ENCODE measurements at places on chromosomes 1 and 21. TPM values are rescaled to one million over a fixed set of nuclear protein-coding genes. Genes with fewer than 3 reads are reported as not detected.

The PLA2G4A gene
- total RNA-seq, result 0.19 TPM

The TCHH gene
- total RNA-seq, result 0.06 TPM

DNA sequence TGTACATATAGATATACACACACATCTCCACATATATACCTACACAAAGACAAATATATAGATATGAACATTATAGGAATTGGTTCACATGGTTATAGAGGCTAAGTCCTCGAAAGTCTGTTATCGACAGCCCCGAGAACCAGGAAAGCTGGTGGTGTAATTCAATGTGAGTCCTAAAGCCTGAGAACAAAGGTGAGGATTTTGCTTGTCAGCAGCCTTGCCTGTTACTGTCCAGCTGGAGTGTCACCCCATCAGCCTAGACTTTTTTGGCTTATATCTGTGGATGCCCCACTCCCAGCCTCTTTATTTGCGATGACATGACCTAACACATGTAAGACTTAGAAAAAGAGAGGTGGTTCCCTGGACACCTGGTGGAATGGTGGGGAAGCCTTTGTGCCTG lies 97.0 kb downstream of the GIPC2 start:
- DNase-seq, result no peak
- H3K27me3 ChIP-seq, result peaks cover 4% of the 10 kb centered on the region
- peak overlapping the region; percentile 93 for H3K27ac ChIP-seq
- H3K36me3 ChIP-seq, result no peaks in the 10 kb centered on the region

The NBPF10 gene
- 1.5 TPM for total RNA-seq

DNA sequence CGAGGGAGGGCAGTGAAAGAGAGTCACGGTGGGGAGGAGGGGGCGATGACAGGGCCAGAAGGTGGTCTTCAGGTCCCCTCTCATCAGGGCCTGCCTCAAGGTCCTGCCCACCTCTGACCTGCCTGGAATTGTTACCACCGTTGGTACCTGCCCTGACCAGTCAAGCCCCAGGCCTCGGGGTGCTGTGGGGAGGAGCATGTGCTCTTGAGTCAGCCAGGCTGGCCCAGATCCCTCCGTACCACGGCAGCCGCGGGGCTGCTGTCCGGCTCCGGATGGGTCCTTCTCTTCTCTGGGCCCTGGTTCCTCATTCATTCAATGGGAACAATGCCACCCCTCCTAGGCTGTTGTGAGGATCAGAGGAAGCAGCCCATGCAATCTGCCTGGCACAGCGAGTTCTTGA lies 22.0 kb downstream of the SERINC2 start:
- H3K27me3 ChIP-seq, result no peaks in the 10 kb centered on the region
- H3K4me1 ChIP-seq, result no peaks in the 10 kb centered on the region
- H3K27ac ChIP-seq, result no peak overlapping the region
- no peak overlapping the region for H3K4me3 ChIP-seq
- no peak for DNase-seq

The GPR3 gene
- total RNA-seq, result 0.42 TPM

GRCh38 chr1:26471498-26472319 lies 531 bp upstream of the HMGN2 start:
- peaks cover 43% of the 10 kb centered on the region for H3K4me1 ChIP-seq
- H3K27ac ChIP-seq, result peak overlapping the region; percentile 97
- peak overlapping the region; percentile 92 for H3K4me3 ChIP-seq
- no peaks in the 10 kb centered on the region for H3K27me3 ChIP-seq
- no peak for DNase-seq

GRCh38 chr1:214116258-214116657 lies 128.5 kb downstream of the PROX1 start:
- no peaks in the 10 kb centered on the region for H3K4me1 ChIP-seq
- peaks cover 3% of the 10 kb centered on the region for H3K27me3 ChIP-seq
- H3K4me3 ChIP-seq, result no peak overlapping the region
- DNase-seq, result no peak

- no peak overlapping the region for H3K4me3 ChIP-seq
- DNase-seq, result no peak
- peaks cover 13% of the 10 kb centered on the region for H3K27me3 ChIP-seq
- no peaks in the 10 kb centered on the region for H3K36me3 ChIP-seq
- no peak overlapping the region for H3K27ac ChIP-seq
Measured at GRCh38 chr1:232617237-232617636, 12.7 kb downstream of the SIPA1L2 start.

DNA sequence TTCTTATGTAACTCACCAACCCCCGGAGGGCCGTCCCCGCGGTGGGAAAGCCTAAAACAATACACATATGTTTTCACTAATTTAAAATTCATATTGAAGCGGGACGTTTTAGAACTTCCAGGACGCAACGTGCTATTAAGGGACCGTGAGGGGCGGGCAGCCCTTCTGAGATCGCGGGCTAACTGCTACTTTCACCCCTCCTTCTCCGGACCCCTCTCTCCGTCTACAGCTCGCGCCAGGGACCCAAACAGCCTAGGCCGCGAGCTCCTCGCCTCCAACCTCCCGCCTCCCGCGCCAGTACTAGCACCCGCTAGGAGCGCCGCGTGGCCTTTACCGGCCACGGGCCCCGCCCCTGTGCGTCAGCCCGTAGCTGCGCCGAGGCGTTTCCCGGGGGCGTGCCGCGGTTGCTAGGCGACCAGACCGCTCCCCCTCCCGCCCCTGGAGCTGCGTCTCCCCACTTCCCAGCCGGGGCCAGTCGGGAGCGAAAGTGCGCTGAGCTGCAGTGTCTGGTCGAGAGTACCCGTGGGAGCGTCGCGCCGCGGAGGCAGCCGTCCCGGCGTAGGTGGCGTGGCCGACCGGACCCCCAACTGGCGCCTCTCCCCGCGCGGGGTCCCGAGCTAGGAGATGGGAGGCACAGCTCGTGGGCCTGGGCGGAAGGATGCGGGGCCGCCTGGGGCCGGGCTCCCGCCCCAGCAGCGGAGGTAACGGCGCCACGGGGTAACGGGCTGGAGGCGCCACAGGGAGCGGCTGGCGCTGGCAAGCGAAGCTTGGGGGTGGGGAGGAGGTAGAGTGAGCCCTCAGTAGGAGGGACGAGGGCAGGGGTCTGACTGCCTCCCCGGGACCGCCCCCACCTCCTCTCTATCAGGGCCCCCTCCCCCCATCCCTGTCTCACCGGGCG lies at the start of gene DYRK3:
TSS of gene DYRK3 (plus strand) at position 457 of the 898 bp plus-strand sequence. CDS start at position 625, 168 bp downstream.
- peaks cover 16% of the 10 kb centered on the region for H3K27me3 ChIP-seq
- peaks cover 21% of the 10 kb centered on the region for H3K4me1 ChIP-seq
- peak within 1 kb of the TSS; percentile 81 for H3K4me3 ChIP-seq
- H3K27ac ChIP-seq, result peak within 1 kb of the TSS; percentile 89

DNA sequence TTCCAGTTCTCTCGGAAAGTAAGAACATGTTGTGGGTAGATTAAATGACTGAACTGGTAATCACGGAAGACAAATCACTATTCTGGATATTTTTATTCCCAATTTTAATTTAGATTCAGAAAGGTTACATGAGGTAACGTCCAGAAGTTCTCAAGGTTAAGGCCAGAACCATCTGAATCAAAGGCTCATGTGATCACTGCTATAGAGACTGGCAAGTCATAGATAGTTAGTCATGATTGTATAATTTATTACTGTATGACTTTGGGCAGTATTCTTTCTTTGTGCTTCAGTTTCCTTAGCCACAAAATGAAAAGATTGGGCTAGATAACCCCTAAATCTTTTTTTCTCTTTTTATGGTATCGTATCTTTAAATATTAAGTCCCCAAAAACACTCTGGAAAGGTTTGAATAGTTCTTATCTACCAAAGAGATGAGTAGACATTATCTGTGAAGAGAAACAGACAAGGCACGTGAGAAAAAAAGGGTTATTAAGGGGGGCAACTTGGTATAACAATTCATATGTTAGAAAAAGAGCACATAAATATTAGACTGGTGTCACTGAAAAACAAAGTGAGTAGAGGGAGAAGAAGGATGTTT lies 241.0 kb downstream of the PTPRC start:
- no peak overlapping the region for H3K4me3 ChIP-seq
- no peak overlapping the region for H3K27ac ChIP-seq
- peaks cover 57% of the 10 kb centered on the region for H3K36me3 ChIP-seq
- no peak for DNase-seq
- peaks cover 17% of the 10 kb centered on the region for H3K4me1 ChIP-seq

DNA sequence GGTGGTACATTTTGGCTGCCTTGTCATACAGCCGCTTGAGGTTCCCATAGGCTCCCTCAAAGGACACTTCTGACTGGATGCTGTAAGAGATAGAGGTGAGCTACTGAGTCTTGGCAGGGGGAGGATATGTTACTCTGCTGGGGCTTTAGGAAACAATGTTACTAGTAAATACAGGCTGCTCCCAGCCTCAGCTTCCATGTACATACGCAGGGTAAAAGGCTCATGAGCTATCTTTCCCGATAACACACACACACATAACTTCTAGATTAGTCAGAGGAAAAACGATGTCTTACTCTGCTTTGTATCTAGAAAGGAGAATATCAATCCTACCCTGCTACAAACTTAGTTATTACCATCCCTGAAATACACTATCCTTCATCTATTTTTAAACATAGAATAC lies 14.3 kb downstream of the SMG5 start:
- no peak overlapping the region for H3K4me3 ChIP-seq
- peaks cover 1% of the 10 kb centered on the region for H3K4me1 ChIP-seq
- no peak overlapping the region for H3K27ac ChIP-seq
- no peak for DNase-seq
- peaks cover 51% of the 10 kb centered on the region for H3K36me3 ChIP-seq

The FCRL5 gene
- 0.37 TPM for total RNA-seq

The GALE gene
- total RNA-seq, result 18.6 TPM

DNA sequence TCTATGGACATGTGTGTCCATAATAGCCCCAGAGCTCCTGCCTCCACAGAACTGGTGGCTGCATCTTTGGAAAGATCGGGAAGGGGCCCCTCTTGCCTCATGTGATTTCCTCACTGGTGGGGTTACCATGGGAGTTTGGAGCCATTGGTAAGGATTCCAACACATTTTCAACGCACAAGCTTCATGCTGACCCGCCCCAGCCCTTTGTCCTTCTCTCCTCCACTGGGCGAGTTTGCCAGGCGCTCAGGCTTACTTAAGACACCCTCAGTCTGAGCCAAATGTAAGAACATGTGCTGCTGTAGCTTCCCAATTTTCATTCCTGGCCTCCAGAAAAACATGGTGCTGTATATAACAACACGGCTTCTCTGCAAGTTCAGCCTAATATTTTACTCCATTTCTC lies 72.4 kb downstream of the ATP5PO start:
- H3K27me3 ChIP-seq, result no peaks in the 10 kb centered on the region
- no peak overlapping the region for H3K27ac ChIP-seq
- H3K4me3 ChIP-seq, result no peak overlapping the region
- H3K4me1 ChIP-seq, result no peaks in the 10 kb centered on the region
- H3K36me3 ChIP-seq, result no peaks in the 10 kb centered on the region
- no peak for DNase-seq

The MCOLN2 gene
- total RNA-seq, result 18.8 TPM

DNA sequence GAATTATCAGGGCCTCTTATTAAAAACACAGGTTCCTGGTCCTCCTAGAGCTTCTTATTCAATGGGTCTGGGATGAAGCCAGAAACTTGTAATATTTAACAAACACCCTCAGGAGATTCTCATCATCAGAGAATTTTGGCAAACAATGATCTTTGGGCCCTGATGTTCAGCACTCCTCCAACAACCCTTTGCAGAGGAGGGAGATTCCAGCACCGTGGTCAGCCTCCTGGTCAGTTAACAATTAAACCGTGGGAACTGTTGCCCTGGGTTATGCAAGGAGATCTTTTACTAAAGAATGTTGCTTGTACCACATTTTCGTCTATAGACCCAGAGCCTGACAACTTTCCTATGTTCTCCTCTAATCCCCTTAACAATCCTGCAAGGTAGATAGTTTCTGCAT lies 294.4 kb downstream of the PLPP3 start:
- H3K4me3 ChIP-seq, result no peak overlapping the region
- no peaks in the 10 kb centered on the region for H3K36me3 ChIP-seq
- no peak overlapping the region for H3K27ac ChIP-seq
- no peaks in the 10 kb centered on the region for H3K27me3 ChIP-seq

- no peaks in the 10 kb centered on the region for H3K27me3 ChIP-seq
- DNase-seq, result peak; percentile 87
- peak overlapping the region; percentile 92 for H3K27ac ChIP-seq
Measured at GRCh38 chr1:2414297-2414958, 2.1 kb upstream of the PEX10 start.

DNA sequence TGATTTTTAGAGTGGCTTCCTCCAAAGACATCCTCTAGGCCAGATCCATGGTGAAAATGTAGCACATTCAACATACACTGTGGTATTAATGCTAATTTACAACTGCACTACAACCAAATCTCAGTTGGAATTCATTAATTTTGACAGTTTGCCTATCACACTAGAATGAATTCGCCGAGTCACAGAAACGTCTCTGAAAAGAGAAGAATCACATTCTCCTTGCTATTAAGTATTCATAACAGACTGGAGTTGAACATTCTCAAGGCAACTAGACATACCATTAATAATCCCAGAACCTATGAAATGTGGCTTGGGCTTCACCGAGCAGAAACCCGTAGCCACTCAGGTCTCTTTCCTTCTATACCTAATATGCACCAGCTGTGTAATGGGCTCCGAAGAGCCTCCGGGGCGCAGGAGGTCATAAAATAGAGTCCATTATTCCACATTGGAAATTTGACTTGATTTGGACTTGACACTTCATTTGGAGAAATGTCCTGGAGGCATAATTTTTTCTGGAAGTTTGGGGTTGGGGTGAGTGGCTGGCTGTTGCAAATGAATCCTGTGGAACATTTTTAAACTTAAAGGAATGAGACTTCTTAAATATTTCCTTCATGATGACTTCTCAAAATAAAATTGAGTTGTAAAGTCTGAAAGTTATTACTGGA lies 117.1 kb downstream of the DSCAM start:
- no peaks in the 10 kb centered on the region for H3K36me3 ChIP-seq
- DNase-seq, result no peak
- H3K27me3 ChIP-seq, result no peaks in the 10 kb centered on the region

The HTR6 gene
- not detected for total RNA-seq

DNA sequence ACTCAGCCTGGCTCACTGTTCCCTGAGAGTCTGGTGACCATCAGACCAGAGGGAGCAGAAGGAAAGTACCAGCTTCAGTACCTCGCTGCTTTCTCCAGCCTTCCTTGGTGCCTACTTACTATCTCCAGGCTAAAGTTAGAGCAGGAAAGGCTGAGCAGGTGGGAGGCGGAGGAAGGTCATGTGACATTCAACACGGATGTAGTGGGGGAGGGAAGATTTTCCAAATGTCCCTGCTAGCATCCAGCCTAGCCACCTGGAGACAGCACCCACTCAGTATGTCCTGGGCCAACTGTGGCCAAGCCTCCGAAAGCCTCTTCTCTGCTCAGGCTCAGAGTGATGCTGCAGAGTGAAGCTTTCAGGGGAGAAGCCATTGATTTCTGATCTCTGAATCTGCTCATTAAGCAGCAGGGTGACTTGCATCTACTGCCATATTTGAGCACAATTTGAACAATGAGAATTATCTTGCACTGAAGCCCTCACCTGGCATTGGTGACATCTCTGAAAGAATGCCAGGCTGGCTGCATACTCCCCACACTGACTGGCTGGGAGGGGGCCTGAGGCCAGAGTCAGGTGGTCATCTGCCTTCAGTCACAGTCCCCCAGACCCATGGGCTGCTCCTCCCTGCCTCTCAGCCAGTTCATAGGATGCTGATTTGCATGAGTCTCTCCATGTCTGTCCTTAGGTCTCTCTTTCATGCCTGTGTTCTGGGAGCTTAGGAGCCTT lies 86.2 kb downstream of the KCND3 start:
- no peak overlapping the region for H3K27ac ChIP-seq
- H3K4me1 ChIP-seq, result no peaks in the 10 kb centered on the region
- DNase-seq, result no peak
- no peak overlapping the region for H3K4me3 ChIP-seq
